ENCODE measurements at places on chromosomes 7 and 10.

DNA sequence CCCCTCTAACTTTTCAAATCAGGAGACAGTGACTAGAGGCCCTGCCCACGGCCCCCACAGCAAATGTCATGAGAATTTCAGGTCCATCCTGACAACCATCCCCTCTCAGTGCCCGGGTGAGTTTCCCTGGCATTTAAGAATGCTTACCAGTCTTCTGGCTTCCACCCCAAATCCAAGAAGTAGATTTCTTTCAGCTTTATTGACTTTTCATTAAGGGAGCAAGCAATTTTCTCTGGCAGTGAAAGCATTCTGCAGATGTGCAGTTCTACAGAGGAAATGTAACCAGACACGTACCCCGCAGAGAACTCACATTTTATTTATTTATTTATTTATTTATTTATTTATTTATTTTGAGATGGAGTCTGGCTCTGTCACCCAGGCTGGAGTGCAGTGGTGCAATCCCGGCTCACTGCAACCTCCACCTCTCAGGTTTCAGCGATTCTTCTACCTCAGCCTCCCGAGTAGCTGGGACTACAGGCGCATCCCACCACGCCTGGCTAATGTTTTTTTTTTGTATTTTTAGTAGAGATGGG lies 120.9 kb upstream of the KCTD7 start:
- DNase-seq: no peak

DNA sequence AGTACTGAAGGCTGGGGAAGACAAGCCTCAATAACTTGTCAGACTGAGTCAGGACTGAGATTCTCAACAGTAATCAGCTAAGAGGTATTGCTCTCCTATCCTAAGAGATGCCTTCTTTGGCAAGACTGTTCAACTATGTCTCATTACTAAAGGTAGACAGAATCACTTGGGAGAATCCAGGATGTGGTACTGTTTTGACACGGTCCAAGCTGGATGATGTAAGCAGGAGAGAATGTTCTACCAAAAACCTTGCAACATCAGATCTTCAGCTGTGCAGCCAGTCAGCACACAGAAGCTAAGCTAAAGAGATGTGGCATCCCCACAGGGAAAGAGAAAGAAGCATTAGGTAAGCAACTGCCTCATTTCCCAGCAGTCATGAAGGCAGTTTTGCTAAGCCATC lies 391.4 kb downstream of the NRG3 start:
- no peak for DNase-seq

DNA sequence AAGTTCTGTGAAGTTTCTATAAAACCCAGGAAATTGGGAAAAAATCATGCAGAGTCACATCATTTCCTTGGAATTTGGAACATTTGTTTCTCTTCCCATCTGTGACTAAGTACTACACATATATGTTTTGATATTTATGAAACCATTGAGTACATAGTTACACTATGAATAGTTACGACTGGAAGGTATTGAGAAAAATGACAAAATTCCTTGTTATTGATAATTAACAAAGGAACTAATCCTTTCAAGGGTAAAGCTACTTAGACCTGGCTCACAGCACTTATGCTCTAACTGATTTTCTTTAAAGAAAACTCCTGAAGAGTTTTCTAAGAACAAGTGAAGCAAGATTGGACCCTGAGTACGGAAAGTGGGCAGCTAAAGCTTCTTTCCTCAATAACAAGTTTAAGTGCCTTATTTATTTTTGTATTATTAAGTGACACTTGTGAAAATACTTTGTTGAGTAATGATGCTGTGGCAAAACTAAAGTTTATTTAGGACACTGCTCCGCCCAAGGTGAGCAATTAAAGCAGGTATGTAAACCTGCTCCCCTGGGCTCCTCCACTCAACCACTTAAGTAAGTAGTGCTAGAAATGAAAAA lies 12.0 kb upstream of the GLCCI1 start:
- DNase-seq: peak; percentile 74

DNA sequence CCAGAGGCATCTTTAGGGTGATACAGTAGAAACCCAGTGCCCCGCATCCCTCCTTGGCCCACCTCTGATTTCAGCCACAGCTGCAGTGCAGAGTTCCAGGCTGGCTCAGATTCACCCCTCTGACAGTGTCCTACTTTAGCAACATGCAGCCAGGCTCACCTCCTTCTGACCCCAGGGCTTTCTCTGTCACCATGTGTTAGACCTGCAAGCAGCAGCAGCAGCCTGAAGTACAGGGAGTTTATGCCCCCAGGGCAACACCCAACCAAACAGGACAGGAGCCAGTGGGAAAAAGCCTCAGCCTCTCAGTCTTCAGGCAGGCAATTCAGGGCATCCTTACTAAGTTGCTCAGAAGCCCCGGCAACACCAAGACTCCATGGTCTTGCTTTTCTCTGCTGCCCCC lies 109.0 kb upstream of the PLXNA4 start:
- DNase-seq: no peak

DNA sequence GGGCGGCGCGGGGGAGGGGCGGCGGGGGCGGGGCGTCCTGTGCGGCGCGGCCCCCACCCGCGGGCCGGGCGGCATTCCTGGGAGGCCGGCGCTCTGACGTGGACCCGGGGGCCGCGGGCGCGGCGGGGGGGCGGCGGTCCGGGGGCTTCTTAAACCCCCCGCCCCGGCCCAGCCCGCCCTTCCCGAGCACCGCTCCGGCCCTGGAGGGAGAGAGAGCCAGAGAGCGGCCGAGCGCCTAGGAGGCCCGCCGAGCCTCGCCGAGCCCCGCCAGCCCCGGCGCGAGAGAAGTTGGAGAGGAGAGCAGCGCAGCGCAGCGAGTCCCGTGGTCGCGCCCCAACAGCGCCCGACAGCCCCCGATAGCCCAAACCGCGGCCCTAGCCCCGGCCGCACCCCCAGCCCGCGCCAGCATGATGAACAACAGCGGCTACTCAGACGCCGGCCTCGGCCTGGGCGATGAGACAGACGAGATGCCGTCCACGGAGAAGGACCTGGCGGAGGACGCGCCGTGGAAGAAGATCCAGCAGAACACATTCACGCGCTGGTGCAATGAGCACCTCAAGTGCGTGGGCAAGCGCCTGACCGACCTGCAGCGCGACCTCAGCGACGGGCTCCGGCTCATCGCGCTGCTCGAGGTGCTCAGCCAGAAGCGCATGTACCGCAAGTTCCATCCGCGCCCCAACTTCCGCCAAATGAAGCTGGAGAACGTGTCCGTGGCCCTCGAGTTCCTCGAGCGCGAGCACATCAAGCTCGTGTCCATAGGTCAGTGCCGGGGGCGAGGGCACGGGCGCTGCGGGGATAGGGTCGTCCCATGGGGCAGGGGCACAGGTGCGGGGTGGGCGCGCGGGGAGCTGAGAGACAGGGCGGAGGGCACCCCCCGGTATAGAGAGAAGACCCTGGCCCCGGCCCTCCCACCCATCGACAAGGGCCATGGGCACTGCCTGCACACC lies at the start of gene FLNC:
Gene FLNC, plus strand, starts transcription at position 176 of the 947 bp plus-strand sequence. Its CDS starts 232 bp downstream, at position 408.
- peak; percentile 73 for DNase-seq
